BJ (cell line): ENCODE measurements at places on chromosomes 13 and 19.

DNA sequence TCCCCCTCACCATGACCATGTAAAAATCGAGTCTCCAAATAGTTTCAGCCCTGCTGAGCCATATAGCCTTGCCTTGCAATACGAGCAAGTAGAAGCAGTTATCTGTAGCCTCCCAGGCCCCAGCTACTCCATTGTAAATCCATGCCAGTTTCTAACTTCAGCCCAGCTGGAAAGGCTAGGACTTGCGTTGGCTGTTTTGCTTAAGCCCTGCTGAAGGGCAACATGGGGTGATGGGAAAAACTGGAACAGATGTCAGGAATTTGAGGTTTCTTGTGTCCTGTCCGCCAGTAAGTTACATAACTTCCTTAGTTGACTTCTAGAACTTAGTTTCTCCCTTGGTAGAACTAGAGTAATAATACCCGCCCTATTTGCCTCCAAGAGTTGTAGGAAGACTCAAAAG, 216.0 kb upstream of the SERP2 start:
- DNase-seq = no peak

DNA sequence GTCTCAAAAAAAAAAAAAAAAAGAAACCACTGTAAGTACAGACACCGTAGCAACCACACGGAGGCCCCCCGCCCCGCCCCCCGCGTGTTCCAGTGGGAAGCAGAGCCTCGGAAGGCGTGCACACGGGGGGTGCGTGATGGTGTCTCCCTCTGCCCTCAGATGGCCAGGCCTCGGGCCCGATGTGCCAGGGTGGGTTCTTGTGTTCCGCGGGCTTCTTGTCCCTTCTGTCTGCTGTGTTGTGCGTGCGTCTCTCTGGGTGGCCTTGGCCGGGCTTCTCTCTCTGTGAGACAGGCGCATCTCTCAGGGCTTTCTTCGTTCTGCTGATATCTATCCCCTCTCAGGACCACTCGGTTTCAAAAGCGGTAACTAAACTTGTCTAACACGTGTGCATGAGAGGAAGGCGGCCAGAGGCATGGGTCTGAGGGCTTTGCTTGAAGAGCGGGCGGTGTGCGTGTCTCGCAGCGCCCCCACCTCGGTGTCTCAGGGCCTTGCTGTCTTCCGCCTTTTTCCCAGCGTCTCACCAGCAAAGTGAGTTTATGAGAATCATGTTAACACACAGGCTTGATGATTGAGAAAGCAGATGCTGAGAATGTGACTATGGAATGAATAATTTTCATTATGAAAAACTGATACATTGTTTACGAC, 12.6 kb downstream of the ATP11A start:
- DNase-seq = no peak

- DNase-seq = no peak
Observed at GRCh38 chr19:47595944-47596343, 13.0 kb upstream of the BICRA start.

DNA sequence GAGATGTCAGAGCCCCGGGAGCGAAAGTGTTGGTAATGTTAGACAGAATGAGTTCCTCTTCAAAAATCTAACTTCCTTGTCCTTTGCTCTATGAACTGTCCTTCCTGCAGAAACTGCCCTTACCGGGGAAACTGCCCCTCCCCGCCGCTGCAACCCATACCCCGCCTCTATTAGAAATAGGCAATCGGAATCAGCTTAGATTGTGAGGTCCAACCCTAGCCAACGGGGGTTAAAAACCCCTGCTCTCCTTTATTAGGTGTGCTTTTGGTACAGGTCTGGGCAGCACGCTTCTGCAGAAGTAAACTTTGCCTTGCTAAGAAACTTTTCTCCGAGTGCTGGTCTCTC, 11.5 kb upstream of the CAPNS1 start:
- DNase-seq = no peak

- no peak for DNase-seq
Observed at GRCh38 chr19:6723108-6723618, 2.7 kb upstream of the C3 start.

- DNase-seq = no peak
Observed at GRCh38 chr13:92137520-92137919, 739.1 kb downstream of the GPC5 start.

GRCh38 chr19:5534787-5535586, 32.8 kb downstream of the TINCR start:
- no peak for DNase-seq

- no peak for DNase-seq
Observed at GRCh38 chr19:14410091-14411051, 8.8 kb downstream of the DDX39A start.

DNA sequence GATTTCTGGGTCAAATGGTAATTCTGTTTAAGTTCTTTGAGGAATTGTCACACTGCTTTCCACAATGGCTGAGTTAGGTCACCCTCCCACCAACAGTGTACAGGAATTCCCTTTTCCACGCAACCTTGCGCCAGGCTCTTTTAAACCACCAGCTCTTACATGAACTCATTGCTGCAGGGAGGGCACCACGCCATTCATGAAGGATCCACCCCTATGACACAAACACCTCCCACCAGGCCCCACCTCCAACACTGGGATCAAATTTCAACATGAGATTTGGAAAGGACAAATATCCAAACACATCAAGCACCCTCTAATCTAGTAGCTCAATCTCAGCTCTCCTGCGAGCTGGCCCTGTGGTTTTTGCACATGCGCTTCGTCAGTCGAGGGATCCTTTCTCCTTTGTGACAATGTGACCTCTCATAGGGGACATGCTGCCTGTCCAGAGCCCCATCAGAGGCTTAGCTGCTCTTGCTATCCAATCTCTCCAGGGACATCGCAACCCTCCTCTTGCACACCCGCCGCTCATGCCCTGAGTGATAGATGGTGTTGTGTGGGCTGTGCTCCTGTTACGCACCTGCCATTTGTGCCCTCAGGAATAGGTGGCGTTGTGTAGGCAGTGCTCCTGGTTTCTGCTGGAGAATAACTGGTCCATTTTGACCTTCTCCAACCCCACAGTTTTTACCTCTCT, 328.0 kb downstream of the UQCRFS1 start:
- no peak for DNase-seq

DNA sequence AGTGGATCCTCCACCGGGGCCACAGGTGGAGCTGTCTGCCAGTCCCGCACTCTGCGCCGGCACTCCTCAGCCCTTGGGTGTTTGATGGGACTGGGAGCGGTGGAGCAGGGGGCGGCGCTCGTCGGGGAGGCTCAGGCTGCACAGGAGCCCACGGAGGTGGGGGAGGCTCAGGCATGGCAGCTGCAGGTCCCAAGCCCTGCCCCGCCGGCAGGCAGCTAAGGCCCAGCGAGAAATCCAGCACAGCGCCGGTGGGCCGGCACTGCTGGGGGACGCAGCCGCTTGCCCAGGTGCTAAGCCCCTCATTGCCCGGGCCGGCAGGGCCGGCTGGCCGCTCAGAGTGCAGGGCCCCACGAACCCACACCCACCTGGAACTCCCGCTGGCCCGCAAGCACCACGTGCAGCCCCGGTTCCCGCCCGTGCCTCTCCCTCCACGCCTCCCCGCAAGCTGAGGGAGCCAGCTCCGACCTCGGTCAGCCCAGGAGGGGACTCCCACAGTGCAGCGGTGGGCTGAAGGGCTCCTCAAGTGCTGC, 286.4 kb downstream of the RBM26 start:
- no peak for DNase-seq

DNA sequence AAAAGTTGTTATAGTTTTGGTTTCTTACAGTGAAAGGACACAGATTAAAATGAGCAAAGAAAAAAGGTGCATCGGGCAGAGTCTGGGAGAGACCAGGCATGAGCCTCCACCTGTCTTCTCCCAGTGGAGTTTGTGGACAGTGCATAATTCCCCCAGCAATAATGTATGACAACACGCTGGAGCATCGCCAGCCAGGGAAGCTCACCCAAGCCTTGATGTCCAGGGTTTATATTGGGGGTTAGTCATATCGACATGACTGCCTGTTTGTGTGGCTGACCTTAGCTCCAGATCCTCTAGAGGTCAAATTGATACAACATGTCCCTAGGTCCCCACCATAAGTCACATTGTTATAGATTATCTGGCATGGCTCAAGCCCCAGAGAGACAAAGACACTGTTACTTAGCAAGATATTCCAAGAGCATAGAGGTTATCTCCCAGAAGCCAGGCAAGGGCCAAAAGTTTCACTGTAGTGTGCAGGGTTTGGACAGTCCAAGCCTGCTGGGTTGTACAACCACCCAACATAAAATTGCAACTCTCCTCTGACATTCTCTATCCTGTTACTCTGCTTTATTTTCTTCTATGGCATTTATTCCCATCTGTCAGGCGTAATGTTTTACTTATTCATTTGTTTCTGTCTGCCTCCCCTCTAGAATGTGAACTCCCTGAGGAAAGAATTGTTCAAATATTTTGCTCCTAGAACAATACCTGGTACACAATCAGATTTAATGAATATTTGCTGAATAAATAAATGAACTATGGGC, 5.6 kb upstream of the KLK13 start:
- no peak for DNase-seq

DNA sequence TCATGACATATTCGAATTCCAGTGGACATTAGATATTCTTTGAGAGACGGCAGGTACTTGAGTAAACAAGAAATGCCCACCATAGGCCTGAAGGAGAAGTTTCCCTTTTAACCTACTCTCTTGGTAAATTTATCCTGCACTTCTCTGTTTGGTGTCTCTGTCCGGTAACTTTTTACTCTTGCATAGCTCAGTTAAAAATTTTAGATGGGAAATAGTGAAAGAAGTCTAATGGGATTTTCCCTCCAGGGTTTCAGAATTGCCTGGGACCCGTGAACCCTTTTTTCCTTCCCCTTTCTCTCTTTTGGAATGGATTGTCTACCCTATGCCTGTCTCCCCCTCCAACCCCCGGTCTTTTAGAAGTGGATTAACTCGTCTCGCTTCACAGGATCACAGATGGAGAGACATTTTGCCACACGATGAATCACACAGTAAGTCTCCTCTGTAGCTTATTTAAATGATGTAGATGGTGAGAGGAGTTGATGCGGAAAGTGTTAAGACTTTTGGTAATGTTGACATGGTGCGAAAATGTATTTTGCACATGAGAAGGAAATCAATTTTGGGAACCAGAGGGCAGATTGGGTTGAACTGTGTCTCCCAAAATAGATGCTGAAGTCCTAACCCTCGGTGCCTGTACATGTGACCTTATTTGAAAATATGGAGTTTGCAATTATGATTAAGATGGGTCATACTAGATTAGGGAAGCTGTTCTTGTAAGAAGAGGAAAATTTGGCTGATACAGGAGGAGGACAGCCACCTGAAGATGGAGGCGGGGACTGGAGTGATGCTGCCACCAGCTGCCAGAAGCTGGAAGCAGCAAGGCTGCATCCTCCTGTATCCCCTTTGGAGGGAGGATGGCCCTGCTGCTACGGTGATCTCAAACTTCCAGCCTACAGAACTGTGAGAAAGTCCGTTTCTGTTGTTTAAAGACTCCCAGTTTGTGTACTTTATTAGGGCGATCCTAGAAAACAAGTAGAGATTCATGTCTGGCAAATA, 711 bp upstream of the MIPEP start:
- no peak for DNase-seq

DNA sequence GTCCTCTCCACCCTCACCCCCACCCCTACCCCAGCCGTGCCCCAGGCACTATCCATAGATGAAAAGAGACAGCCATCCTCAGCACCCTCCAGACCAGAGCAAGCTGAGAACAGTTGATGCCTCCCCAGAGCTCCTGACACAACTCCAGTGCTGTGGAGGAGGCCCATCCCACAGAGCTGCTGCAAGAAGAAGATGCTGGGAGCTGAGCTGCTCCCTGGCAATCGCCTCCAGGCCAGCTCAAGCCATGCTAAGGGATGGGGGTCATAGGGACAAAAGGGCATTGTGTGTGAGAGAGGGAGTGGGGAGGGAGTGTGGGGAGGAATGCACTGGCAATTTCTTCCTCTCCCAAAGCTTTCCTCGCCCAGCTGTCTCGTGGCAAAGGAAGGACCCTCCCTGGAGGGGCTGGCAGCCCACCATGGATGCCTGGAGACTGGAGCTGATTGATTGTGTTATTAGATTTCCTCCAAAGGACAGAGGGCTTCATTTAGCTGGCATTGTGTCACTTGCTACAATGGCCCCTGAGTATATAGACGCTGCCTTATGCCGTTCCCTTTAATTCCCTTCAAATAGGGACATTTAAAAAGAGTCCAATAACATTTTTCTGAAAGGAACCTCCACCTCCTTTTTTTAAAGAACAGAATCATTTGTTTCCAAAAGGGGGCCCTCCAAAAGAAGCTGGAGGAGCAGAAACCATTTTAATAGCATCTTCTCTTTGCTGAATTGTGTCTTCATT, 476.4 kb downstream of the FOXO1 start:
- no peak for DNase-seq

DNA sequence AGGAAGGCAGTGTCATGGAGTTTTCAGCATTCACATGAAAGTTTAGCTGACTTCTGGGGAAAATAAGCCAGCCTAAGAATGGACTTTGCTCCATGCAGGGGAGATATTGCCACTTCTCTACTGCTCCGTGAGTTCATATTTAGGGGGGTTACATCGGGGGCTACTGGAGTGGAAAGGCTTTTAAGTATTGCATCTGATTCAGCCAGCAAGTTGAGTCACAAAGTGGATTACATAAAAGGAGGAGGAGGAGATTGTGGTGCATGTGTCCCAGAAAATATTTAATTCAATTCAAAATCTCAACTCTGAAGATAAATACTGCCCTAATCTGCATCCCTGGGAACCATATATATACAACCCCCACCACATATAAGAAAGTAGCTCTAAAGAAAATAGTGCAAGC, 617.2 kb downstream of the DCT start:
- DNase-seq = no peak

GRCh38 chr13:53032849-53033248, 4.2 kb downstream of the OLFM4 start:
- DNase-seq = no peak

DNA sequence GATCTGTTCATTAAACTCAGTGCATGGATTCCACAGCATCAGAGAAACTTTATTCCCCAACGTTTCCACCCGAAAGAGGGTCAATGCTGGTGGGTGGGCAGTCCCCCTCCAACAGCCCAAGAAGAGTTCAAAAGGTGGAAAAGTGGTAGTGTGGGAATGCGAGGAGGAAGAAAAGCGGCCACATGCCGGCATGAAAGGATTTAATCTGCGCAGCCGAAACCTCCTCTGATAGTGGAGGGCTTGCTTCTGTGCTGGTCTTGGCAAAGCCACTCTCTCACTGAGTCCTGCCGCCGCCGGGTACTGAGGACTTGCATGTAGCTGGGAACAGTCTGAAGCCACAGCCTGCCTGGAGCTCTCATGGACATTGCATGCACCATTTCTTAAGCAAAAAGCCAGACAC, 136.2 kb upstream of the ZNF536 start:
- no peak for DNase-seq

DNA sequence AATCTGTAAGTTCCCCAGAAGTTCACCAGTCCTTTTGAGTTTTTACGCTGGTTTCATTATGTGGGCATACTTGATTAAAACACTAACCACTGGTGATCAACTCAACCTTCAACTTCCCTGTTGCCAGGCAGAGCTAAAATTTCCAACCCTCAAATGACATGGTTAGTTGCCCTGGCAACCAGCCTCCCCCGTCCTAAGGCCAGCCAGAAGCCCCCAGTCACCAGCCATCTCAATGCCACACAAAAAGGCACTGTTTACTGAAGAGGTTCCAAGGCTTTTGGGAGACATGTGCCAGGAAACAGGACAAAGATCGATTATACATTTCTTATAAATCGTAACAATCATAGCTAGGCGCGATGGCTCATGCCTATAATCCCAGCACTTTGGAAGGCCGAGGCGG, 1.6 kb downstream of the ZNF649 start:
- no peak for DNase-seq
